Kidney (tissue), 22 donors: ENCODE measurements at places on chromosomes 5 and 9.

GRCh38 chr5:87499478-87500410 is 87.0 kb upstream of the CCNH start:
- no peak for DNase-seq
- H3K36me3 ChIP-seq = no peaks in the 10 kb centered on the region
- H3K4me3 ChIP-seq = no peak overlapping the region

DNA sequence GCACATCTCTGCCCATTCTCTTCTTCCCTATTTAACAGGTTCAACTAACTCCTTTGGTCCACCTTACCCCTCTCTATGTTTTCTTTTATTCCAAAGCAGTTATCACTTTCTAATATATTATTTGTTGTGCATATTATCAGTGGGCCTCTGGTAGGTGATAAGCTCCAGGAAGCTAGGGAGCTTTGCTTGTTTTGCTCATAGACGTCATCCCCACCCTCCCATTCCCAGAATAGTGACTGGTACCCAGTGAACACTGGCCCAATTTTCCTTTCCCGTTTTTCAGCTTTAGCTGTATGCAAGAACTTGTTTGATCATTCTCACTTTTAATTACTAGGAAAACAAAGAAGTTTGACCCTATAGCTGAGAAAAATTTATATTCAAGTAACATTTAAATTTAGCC is 6.9 kb downstream of the ABHD17B start:
- no peak overlapping the region for H3K4me3 ChIP-seq
- H3K27me3 ChIP-seq = no peaks in the 10 kb centered on the region
- no peak overlapping the region for H3K27ac ChIP-seq

DNA sequence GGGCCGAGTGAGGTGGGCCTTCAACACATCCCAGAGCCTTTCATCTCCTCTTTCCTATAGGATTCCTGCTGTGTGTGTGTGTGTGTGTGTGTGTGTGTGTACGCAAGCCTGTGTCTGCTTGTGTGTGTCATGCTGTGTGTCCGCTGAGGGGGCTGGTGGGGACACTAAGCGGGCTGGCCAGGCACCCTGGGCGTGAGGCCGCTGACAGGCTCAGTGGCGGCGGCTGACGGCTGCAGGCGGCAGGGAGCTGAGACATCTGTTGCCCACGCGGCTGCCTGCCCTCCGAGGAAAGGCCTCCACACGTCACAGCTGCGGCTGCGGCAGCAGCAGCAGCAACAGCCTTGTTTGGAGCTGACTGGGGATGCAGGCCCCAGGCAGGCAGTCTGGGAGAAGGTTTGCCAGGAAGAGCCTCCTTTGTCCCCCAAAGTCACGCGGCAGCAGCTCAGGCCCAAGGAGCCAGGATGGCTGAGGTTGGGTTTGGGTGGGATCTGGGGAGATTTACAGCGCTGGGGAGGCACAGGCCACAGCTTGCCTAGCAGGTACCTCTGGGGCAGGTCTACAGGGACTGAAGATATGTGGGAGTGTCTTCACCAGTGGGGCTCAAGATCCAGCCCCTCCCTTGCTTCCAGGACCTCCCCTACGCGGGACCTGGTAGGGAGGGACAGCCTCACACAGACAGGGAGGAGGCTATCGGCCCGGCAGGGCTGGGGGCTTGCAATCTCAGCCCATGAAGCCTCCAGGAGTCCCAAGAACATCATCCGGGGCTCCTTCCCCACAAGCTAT is 1.8 kb downstream of the PDLIM4 start:
- H3K36me3 ChIP-seq = peaks cover 3% of the 10 kb centered on the region
- peak; percentile 73 for DNase-seq
- H3K27me3 ChIP-seq = no peaks in the 10 kb centered on the region
- H3K4me3 ChIP-seq = peak overlapping the region; percentile 38
- H3K27ac ChIP-seq = peak overlapping the region; percentile 80

GRCh38 chr9:73073337-73074175 is 78.1 kb upstream of the ANXA1 start:
- H3K4me1 ChIP-seq = peaks cover 14% of the 10 kb centered on the region
- no peak overlapping the region for H3K4me3 ChIP-seq
- H3K27ac ChIP-seq = peak overlapping the region; percentile 54
- DNase-seq = no peak

DNA sequence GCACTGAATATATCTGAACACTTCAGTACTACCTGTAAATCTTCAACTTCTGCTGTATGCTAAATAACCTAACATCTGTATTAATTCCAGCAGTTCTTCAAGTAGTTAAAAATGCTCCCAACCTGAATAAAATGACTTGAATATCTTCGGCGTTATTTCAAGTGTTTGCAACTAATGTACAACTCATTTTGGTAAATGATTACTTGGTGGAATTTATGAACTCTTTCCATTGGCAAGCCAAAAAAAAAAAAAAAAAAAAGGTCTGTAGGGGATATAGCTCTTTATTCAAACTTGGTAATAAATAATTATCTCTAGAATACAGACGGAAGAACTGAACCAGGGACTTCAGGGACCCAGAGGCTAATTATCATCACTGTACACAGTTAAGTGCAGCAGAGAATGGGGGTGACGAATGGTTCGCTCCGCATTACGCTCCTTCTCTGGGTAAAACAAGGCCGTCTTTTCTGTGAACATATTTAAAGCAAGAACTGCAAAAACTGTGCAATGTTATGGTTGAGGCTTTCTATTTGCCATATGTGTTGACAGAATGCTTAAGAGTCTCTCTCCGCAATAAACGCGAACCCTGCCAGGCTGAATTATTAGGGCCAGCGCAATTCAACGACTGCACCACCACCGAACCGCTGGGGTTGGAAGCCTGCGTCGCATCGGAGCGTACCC is 1.9 kb upstream of the ERBIN start:
- peak overlapping the region; percentile 81 for H3K4me3 ChIP-seq
- no peaks in the 10 kb centered on the region for H3K36me3 ChIP-seq
- no peaks in the 10 kb centered on the region for H3K27me3 ChIP-seq
- peak overlapping the region; percentile 98 for H3K27ac ChIP-seq
- no peaks in the 10 kb centered on the region for H3K4me1 ChIP-seq
- DNase-seq = no peak

DNA sequence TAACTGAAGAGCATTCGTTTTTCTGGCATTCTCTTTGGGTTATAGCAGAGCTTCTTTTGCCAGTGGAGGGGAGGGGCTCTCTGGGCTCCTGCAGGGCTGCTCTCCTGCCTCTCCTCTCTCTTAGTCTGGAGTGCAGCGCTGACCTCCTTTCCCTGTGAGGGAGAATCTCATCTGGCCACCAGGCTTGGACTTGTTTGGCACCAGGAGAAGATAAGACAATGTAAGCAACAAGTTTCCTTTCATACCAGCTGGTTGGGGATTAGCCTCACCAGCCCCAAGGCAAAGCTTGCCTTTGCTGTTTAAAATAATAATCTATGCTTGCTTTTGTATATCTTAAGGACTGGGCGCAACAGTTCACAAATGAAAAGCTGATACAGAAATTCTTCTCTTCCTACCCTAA is 196.4 kb downstream of the TLE4 start:
- DNase-seq = no peak
- H3K27ac ChIP-seq = no peak overlapping the region
- no peaks in the 10 kb centered on the region for H3K27me3 ChIP-seq
- no peaks in the 10 kb centered on the region for H3K4me1 ChIP-seq
- no peak overlapping the region for H3K4me3 ChIP-seq

DNA sequence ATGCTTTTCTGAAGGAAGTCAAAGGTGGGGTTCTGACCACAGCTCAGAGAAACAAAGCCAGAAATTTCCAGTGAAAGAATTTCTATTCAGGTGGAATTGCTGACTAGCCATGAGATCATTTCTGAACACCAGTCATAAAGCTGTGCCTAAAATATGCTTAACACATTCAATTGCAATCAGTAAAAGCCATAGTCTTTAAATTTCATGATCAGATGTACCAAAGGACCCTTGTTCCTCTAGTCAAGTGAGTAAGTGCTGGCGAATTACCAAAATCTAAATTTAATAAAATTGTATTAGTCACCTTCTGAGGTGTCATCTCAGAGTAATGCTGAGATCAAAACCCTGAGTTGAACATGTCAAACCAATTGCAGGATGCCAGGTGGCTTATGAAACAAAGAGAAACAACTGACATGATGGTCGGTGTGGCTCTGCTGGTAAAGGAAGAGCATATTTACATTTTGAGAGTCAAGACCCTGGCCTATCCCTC is 334.2 kb upstream of the CCNH start:
- H3K27ac ChIP-seq = no peak overlapping the region
- no peaks in the 10 kb centered on the region for H3K27me3 ChIP-seq
- no peak overlapping the region for H3K4me3 ChIP-seq
- H3K36me3 ChIP-seq = no peaks in the 10 kb centered on the region

DNA sequence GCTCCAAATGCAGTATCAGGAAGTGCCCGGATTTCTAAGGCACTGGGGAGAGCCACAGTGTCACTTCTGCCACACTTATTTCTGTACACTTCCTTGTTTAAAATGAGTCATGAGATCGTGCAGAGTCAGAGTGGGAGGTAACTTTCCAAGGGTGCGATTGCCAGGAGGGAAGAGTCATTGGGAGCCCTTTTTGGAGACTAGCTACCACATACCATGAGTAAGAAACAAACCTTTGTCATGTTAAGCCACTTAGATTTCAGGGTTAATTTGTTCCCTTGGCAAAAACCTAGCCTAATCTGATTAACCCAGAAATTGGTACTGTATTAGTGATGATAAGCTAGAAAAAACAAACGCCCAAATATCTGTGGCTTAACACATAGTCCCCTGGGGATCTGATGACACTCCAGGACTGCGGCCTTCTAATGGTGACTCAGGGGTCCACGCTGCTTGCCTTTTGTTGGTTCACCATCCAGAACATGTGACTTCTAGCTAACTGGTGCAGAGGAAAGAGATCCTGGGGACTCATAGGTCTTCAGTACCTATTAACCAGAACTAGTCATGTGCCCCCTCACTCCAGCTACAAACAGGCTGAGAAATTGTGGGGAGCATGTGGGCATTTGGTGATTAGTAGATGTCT is 48.6 kb upstream of the TLE1 start:
- no peak overlapping the region for H3K27ac ChIP-seq
- DNase-seq = no peak
- no peaks in the 10 kb centered on the region for H3K27me3 ChIP-seq

DNA sequence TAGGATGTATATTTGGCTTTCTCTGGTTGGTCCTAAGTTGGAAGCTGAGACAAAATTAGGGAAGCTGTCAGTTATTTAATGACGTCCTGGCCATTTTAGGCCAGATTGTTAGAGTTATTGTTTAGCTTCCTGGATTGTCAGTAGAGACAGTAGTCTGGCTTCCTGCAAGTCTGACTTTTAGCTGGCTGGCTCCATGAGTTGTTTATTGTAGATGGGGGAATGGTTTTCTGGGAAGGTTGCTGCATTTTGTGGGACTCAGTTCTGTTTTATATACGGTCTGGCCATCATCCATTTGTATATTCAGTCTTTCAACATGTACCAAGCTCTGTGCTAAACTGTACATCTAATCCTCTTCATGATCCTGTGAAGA is 68.3 kb downstream of the SGCD start:
- DNase-seq = no peak
- H3K27ac ChIP-seq = no peak overlapping the region
- no peaks in the 10 kb centered on the region for H3K36me3 ChIP-seq
- H3K4me3 ChIP-seq = no peak overlapping the region

DNA sequence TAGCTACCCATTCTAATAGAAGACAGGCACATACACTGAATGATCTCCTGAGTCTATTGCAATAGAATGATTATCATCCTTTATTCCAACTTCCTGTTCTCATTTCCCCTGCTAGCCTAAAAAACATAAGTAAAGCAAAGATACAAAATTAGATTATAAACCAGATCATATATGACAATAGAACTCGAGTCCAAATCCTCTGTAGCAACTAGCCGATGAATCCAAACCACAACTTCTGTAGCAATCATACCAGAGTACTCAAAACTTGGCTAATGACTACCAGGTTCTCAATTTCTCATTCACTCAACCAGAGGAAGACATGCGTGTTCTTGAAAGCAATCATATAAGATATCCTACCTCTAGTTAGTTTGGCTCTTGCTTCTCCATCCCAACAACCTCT is 622.1 kb downstream of the PSAT1 start:
- no peaks in the 10 kb centered on the region for H3K4me1 ChIP-seq
- H3K36me3 ChIP-seq = no peaks in the 10 kb centered on the region
- H3K27ac ChIP-seq = no peak overlapping the region

DNA sequence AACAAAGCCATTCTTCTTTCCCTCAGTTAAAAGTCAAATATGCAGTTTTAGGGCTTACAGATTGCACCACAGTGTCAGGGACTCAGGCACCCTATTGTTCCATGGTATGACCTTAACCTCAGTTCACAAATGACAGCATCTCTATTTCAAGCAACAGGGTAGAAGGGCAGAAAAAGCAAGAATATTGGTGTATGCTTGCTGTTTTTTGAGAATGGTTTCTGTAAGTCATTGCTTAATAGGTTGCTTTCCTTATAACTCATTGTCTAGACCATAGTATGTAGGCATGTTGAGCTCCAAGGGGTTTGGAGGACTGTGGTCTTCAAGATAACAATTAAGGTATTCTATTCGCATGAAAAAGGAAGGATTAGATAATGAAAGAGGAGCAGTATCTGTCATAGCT is 183.5 kb upstream of the EDIL3 start:
- H3K27ac ChIP-seq = no peak overlapping the region
- no peaks in the 10 kb centered on the region for H3K27me3 ChIP-seq
- H3K4me1 ChIP-seq = no peaks in the 10 kb centered on the region

DNA sequence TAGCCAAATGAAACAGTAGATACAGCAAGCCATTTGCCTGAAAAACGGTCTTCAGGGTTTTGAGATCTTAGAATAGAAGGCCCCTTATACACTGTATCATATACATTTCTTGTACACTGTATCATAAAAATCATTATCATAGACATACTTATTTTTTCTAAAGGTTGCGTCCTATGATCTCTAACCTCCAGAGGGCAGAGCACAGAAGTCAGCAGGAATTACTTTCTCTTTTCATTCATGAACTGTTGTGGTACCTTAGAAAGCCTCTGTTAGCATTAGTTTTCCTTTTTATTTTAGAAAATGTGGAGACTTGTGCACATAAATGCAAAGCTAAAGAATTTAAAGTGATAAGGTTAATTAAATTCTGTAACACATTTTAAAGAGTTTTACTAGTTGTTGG is 115.4 kb downstream of the OXCT1 start:
- H3K4me1 ChIP-seq = no peaks in the 10 kb centered on the region
- H3K36me3 ChIP-seq = no peaks in the 10 kb centered on the region

GRCh38 chr9:69427286-69427685 is 102.3 kb downstream of the ENTREP1 start:
- H3K36me3 ChIP-seq = no peaks in the 10 kb centered on the region
- no peaks in the 10 kb centered on the region for H3K27me3 ChIP-seq
- no peak overlapping the region for H3K27ac ChIP-seq
- no peak overlapping the region for H3K4me3 ChIP-seq

DNA sequence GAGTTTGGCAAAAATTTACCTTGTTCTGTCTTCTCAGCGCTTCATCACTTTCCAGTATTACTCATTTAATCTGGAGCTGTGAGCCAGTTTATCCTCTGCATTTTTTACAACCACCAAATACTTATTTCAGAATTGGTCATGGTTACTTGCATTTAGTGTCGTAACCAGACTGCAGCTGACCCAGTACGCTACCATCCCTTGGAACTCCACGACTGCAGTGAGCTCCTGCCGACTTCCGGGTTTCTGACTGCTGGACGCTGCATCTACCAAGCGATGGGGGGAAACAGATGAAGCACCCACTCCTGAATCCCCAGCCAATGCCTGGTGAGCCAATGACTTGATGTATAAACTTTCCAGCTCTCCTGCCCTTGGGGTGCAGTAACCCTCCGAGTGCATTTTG is 174.4 kb upstream of the PRLR start:
- H3K27me3 ChIP-seq = no peaks in the 10 kb centered on the region
- H3K4me1 ChIP-seq = no peaks in the 10 kb centered on the region
- no peak overlapping the region for H3K27ac ChIP-seq
- DNase-seq = no peak
- H3K4me3 ChIP-seq = no peak overlapping the region

- no peaks in the 10 kb centered on the region for H3K36me3 ChIP-seq
- no peak overlapping the region for H3K27ac ChIP-seq
- no peaks in the 10 kb centered on the region for H3K27me3 ChIP-seq
- no peak overlapping the region for H3K4me3 ChIP-seq
- H3K4me1 ChIP-seq = no peaks in the 10 kb centered on the region
Measured at GRCh38 chr5:118270526-118270925, 717.8 kb downstream of the DTWD2 start.
